ENCODE measurements at places on chromosomes 4 and X.

DNA sequence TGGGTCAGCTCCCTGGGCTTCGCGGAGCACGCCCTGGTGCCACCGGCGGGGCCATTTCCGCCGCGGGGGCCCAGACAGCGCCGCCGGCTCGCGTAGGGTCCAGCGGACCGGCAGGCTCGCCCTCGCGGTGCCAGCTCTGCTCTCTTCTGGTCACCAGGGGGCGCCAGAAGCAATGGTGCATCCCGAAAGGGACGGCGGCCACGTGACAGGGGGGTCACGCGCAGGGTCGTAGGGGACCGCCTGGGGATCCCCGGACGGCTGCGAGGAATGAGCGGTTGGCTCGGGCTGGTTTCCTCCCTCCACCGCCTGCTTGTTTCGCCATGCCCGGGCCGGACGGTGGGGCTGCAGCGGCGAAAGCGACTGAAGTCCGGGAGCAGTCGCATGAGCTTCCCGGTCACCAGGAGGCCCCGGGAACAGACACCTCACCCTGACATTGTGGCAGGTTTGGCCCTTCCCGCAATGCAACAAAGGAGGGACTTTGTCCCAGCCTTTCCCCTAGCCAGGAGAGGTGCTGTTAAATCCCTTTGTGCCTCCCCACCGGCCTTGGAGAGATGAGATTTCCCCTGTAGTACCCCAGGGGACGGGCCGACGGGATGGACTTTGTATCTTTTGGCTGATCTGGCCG is 15.8 kb downstream of the ZCCHC12 start:
- DNase-seq, result peak; percentile 43

DNA sequence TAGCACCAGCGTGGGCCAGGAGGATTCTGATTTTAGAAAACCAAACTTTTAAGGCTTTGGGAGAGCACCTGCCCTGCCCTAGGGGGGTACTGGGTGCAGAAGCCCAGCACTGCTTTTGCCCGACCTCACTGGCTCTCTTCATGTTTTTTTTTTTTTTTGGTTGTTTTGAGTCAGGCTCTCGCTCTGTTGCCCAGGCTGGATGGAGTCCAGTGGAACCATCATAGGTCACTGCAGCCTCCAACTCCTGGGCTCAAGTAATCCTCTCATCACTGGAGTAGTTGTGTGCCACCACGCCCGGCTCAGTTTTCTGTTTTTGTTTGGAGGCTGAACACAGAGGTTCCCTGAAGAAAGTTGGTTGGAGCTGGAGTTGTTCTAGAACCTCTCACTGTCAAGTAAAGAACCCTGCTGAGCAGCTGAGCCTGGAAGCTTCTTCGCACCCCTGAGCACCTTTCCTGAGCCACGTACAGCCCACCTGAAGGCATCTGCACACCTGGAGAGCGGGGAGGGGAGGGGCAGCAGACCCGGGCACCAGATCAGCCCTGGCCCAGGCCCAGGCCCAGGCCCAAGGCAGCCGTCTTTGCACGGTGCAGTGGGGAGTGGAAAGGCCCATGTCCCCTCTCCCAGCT is 49.5 kb downstream of the SHROOM2 start:
- no peak for DNase-seq

DNA sequence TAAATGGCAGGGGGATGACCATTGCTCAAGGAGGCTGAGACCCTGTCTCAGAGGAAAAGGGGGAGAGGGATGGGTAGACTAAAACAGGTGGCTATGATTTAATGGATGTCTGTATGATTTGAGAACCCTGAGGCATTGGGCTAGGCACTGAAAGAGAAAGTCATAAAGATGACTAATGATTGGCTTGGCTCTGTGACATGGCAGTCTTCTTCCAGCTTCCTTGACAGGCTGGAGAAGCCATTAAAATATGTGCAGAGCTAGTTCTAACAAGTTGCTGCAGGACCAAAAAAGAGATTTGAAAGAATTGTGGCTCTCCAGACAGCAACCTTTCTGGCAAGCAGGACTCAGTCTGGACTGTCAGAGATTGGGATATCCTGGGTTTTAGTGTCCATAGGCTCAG is 53.6 kb downstream of the AMER1 start:
- DNase-seq, result no peak

DNA sequence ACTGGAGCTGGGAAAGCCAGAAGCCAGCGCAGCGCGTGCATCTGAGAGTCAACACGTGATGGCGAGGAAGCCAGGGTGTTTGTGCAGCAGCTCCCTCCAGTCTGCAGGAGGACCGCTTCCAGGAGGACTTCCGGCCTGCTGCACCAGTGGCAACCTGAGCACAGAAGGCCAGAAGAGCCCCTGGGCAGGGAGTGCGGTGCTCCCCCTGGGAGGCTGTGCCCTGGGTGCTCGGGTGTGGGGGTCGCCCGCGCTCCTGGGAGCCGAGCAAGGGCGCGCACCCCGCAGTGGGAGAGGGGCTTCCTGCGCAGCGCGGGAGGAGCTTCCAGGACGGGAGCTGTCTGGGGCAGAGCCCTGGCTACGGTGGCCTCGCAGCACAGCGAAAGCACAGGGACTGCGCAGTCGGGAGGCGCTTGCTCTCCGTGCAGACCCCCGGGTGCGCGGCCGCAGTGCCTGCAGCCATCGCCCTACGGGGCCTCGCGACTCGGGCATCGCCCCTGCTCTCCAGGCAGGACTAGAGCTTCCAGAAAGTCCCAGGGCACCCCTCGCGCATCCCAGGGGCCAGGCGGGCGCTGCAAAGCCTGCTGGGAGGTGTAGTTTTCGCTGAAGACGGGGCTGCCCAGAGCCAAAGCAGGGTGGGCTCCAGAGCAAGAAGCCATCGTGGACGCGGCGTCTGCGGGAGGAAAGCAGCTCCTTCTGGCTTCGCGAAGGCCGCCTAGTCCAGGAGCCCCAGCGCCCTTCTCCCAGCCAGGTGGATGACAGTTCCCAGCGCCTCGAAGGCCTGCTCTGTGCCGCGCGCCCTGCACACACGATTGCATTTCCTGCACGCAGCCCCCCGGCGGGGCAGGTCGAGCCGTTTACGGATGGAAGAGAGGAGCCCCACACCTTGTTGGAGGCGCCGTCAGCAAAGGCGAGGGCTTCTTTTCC is 24.1 kb upstream of the WFS1 start:
- no peak for DNase-seq

DNA sequence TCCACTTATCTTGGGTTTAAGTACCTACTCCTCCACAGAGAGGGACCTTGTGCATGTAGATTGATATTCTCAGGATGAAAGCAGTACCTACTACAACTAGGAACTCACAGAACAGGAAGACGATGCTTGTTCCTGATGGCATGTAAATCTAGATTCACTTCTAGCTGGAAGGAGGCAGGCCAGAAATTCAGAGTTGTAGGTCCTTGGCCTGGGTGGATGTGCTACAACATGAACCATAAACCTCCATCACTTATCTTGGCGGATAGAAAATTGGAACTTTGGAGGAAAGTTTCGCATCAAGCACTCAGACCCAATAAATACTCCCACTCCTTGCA is 9.3 kb upstream of the SMIM20 start:
- no peak for DNase-seq

DNA sequence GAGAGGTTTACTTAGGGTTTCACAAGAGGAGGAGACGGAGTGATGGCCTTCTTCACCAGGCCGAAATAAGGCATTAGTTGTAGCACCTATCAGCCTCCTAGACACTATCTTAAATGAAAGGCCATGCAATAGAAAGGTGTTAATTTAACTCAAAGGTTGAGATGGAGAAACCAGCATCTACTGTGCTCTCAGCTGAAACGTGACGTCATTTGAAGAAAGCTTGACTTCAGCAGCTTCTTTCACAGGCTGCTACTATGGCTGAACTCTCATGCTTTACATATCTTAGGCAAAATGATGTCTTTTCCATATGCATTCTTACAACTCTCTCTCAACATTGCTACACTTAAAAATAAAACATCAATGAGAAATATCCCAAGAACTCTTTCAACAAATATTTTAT is 99.6 kb downstream of the GUCY2F start:
- no peak for DNase-seq

DNA sequence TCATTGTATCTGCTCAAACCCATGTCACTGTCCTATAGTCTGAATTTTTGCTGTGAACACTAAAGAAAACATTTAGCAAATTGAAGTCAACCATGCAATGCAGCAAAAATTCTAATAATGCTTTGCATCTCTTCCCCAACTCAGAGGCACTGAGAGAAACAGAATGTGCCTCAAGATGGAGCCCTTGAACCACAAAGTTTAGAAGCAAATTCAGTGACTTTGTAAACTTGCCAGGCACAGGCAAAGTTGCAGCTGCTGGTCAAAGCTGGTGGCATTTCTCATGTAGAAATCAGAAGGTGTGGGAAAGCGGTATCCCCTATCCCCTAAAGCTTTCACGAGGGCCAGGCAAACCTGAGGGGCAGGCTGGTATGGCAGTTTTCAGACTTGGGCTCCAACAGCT is 121.7 kb upstream of the DIPK2B start:
- no peak for DNase-seq

DNA sequence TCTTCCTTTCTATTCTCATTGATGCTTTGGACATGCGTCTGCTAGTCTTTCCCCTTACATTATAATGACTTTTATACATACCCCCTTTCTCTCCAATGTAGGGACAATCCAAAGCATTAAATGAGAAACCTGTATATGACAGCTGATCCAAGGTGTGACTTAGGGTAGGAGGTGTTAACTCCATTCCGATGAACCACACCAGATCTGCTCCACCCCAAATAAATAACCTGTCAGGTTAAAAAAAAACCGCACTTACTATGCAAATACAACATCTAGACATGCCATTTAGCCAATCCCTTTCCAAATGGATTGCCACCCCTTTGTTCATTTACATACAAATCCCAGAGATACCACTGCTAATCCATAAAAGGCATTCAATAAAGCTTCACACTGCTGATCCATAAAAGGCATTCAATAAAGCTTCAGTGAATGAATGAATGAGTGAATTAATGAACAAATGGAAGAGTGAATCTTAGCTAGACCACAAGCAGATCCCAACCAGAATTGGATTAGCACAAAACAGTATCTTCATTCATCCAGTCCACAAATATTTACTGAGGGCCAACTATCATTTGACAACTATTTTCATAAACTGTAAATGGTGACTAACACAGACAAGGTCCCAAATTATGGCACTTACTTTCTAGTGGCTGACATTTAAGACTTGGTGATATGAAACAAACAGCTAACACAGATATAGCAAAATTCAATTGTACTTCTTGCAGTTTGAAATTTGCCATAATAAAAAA is 158.9 kb upstream of the MAP3K15 start:
- DNase-seq, result no peak

- DNase-seq, result no peak
Observed at GRCh38 chr4:55096045-55096444, 29.4 kb downstream of the KDR start.
